ENCODE measurements at places on chromosomes 7 and 10.

- DNase-seq, result no peak
Measured at GRCh38 chr7:122135275-122135674, 8.8 kb downstream of the AASS start.

- DNase-seq, result no peak
Measured at GRCh38 chr7:42688056-42688371, 223.9 kb downstream of the C7orf25 start.

DNA sequence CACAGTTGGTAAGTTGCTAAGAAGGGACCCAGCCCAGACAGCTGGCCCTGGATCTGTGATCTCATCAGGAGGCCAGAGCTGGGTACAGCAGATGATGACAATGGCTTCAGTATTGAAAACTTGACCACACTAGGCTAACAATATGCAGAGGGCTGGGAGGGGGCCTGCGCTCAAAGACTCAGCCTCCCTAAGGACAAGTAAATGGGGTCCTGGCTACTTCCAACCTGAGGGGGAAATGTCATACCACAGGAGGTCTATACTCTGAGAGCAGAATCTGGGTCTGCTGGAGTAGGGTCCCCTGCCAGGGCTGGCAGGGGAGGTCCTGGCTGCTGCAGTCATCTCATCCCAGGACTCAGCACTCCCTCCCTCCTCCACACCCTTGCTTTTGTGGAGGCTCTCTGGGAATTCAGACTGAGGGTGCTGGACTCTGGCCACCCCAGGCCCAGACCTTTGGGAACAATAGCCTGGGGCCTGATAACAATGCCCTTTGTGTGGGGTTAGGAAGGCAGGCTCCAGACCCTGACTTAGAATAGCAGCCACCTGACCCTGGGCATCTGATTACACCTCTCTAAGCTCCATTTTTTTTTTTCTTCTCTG is 1.4 kb downstream of the FXYD4 start:
- DNase-seq, result peak; percentile 88

GRCh38 chr10:84205049-84205852 is 10.9 kb downstream of the CDHR1 start:
- DNase-seq, result peak; percentile 61

GRCh38 chr10:84076047-84076388 is 63.3 kb upstream of the GHITM start:
- no peak for DNase-seq

- no peak for DNase-seq
Measured at GRCh38 chr10:60186315-60187071, 203.2 kb downstream of the ANK3 start.
